ENCODE measurements at places on chromosomes 11 and 22.

DNA sequence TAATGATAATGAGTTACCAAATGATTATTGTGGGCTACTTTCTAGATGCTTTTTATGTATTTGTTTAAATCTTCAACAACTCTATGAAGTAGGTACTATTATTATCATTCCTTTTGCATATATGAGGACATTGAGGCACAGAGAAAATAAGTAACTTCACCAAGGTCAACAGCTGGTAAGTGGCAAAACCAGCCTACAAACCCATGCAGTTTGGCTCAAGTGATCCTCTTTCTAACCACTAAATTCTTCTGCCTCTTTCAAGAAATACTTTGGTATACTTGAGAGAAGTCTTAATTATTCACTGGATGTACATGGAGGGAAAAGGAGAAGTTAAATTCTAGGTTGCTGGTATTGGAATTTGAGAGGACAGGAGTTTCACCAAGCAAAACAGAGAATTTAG is 495.2 kb upstream of the CADM1 start:
- no peak for DNase-seq

- no peak for DNase-seq
Measured at GRCh38 chr11:7494086-7494745, 8.9 kb downstream of the OLFML1 start.

- DNase-seq = no peak
Measured at GRCh38 chr11:85307366-85307765, 319.8 kb downstream of the DLG2 start.

DNA sequence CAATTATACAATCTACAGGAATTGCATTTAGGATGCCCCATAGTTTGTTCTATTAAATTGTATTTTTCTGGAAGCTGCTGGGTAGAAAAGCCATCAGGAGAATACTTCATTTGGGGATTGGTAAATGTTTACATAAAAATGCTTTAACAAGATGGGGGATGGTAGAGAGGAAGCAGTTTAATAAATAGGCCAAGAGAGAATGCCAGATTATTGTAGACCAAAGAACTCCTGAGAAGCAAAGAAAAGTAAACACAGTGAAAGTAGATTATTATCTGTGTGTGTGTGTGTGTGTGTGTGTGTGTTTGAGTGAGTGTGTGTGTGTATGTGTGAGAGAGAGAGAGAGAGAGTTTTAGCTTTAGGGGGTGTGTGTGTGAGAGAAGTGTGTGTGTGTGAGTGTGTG is 820.4 kb upstream of the CCDC90B start:
- DNase-seq = no peak

DNA sequence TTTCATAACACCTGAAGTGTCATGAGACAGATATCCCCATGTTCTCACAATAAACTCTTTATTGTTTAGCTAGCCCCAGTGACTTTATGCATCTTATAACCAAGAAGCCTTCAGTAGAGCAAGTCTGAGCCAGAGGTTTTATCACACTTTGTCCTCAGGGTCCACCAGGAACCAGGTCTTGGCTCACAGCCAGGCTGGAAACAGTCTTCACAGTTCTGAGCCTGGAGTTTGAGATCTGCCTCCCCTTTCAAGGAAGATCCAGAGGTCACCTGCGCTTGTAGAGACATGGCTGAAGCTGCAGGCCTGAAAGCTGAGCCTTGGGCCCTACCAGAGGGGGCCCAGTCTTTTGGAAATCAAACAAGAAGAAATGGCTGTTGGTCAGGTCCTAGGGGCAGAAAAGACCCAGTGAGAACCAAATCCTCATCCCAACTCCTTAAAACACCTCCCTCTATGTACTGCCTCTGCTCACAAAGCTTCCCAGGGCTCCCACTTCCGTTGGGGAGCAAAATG is 3.5 kb downstream of the RRP8 start:
- no peak for DNase-seq

Measured in substantia nigra (tissue), 51 donors.